Activated CD8-positive, alpha-beta memory T cell treated with anti-CD3 and anti-CD28 coated beads for 48 hours (primary cell): ENCODE measurements at places on chromosomes 1 and 21.

DNA sequence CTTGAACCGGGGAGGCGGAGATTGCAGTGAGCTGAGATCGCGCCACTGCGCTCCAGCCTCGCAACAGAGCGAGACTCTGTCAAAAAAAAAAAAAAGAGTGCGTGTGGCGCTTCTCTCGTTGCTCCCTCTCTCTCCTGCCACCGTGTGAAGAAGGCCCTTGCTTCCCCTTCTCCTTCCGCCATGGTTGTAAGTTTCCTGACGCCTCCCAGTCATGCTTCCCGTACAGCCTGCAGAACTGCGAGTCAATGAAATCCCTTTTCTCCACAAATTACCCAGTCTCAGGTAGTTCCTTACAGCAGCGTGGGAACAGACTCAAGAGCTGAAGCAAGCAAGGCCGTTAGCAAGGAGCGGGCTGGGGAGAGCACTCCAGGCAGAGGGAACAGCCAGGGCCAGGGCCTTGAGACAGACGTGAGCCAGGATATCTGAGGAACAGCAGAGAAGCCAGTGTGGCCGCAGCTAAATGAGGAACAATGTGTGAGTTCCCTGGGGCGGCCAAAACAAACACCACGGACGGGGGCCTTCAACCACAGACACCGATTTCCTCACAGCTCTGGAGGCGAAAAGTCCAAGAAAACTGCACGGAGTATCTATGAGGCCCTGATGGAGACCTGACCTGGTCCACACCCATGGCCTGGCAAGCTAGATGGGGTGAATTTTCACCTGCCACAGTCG lies 54.2 kb upstream of the ETS2 start:
- no peak for DNase-seq

DNA sequence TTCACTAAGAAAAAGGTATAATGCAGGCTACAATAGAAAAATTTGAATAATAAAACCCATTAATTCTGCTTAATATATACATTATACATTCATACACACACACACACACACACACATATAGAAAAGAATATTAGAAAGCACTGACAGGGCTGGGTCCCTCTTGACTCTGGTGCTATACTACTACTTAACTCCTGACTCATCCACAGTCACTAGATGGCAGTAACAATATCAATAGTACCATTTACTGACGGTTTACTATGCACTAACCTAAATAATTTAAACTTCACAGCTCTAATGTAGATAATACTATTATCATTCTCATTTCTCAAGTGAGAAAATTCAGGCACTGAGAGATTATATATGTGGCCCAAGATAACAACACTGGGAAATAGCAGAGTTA lies 87.5 kb downstream of the COP1 start:
- DNase-seq, result no peak

DNA sequence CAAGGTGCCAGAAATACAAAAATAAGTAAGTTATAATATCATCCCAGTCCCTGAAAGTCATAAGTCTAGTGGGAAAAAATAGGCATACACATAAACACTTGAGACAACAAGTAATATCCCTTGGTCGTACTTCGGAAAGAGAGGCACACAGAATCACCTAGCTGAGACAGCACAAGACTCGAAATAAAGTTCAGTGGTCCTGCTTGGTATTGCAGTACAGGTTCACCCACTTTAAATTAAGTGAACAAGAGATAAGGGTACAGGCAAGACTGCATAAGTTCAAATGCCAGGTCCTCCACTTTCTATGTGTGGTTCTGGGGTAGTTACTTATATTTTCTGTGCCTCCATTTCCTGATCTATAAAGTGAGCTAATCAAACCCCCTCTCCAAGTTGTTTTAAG lies 47.6 kb downstream of the SEC16B start:
- no peak for DNase-seq

DNA sequence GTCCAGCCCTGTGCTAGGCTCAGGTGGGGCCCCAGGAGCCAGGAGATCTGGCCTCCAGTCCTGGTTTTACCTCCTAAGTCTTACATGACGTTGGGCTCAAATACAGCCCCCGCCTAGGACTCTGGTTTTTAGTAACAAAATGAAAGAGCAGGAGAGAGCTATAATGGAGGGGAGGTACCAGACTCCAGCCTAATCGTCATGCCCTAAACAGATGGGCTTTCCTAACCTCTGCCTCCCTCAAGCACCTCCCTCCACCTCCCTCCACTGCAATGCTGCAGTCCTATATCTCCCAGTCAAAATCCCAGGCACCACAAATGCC lies 28.6 kb downstream of the TTC39A start:
- DNase-seq, result no peak

GRCh38 chr1:112165375-112165774 lies 175.9 kb upstream of the KCND3 start:
- no peak for DNase-seq

DNA sequence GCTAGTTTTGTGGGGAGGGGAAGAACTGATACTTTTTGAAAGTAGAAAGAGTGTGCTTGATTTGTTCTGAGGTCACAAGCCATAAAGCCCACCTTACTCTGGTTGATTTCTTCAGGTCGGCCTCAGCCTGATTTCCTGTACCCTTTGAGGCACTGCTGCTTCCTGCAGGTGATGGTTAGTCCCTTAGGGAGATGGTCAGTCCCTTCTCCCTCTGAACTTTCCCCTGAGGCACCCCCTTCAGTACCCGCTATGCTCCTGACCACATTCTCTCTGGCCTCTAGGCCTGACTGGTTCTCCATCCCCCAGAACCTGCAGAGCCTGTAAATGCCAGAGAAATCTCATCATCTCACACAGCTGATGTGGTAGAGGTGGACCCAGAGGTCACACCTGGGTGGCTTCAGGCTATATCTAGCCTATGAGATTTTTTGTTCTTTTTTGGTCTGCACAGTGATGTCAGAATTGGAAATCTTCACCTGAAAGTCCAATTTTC lies 15.0 kb upstream of the ID3 start:
- DNase-seq, result no peak

DNA sequence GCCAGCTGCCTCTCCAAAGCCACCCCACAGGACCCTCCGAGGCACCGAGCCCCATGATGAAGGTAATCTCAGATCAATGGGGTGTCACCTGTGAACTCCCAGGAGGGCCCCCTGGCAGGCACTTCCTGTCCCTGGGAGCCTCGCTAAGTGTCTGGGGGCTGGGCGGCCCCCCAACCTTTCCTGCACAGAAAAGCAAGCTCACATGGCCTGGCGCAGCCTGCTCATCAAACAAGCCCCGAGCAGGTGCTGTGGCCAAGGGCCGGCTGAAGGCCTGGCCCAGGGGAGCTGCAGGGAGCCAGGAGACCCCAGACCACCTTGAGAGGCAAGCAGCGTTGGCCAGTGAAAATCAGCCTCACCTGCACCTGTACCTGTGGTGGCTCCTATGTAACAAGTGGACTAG lies 2.9 kb downstream of the RIPK4 start:
- DNase-seq, result no peak

GRCh38 chr1:85578321-85579295 lies 2.0 kb upstream of the CCN1 start:
- no peak for DNase-seq

- DNase-seq, result no peak
Measured at GRCh38 chr1:225882694-225883615, 775 bp upstream of the TMEM63A start.

DNA sequence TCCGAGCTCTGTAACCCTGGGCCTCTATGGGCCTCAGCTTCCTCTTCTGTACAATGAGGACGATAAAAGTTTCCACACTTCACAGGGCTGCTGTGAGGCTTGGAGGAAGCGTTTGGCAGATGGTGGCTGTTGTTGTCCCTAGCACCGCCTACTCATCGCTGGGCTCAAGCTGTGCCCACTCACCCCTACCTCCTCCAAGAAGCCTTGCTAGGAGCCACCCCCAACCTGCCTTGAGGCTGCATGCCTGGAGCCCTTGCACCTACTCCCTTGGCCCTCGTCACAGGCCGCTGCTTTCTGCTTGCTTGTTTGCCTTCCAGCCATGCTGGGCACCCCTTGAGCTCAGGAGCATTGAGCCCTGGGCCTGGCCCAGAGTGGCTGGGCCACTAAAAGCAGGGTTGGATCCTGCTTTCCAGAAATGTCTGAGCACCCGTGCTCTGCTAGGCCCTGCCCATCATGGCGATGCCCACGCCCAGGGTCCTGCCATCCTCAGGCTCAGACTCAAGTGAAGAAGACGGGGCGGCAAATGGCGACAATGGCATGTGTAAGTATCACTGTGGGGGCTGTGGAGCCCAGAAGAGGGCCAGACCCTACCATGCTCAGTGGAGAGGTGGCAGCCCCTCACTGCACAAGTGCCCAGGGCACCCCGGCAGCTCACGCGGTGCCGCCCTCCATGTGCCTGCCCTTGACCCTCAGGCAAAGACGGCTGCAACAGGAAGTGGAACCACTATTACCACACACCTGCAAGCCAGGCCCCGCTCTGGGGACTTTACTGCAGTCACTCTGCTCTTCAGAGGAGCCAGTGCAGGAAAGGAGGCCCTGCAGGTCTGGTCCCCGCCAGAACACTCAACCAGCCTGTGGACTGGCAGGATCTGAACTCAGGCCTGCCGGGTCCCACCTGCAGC lies 9.5 kb downstream of the SH3BGRL3 start:
- no peak for DNase-seq

GRCh38 chr1:228768355-228769000 lies 33.2 kb downstream of the RHOU start:
- no peak for DNase-seq

GRCh38 chr1:164272156-164272555 lies 286.8 kb upstream of the PBX1 start:
- no peak for DNase-seq

DNA sequence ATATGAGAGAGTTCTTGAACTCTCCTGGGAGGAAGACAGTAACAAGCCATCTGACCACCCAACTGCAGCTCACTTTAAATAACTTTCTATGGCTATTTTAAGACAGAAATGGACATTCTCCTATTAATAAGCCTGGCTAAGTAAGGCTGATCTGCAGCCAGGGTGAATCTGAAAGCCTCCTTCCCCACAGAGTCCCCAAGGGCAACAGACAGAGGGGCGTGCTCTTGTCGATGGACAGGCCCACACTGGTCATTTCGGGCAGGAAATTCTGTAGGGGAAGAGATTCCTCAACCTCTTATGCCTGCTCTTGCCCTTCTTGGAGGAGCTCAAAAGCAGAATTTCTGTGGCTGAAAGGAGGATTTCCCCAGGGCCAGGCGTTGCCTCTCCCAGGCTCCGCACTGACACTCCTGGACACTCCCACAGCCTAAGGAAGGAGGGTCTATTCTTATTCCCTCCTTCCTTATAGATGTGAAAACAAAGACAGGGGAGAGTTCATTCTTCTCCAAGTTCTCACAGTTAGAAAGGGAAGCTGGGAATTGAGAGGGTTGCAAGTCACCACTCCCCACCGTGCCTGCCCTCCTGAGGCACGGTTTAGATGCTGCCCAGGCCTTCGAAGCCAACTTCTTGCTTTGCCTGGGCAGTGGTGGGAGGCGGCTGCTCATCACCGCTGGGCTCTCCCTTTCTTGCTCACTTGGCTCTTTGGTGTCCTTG lies 17.9 kb upstream of the KANK4 start:
- DNase-seq, result no peak

GRCh38 chr1:23101887-23102286 lies 66.8 kb downstream of the LUZP1 start:
- DNase-seq, result no peak

GRCh38 chr1:18384471-18384870 lies 96.3 kb upstream of the KLHDC7A start:
- no peak for DNase-seq

- no peak for DNase-seq
Measured at GRCh38 chr1:221246628-221247415, 367.6 kb downstream of the HLX start.

- no peak for DNase-seq
Measured at GRCh38 chr21:27673581-27673980, 706.7 kb upstream of the ADAMTS5 start.

- no peak for DNase-seq
Measured at GRCh38 chr21:35239811-35240219, 190.7 kb upstream of the RUNX1 start.

- DNase-seq, result no peak
Measured at GRCh38 chr1:152111515-152111968, 3.7 kb downstream of the TCHH start.

- no peak for DNase-seq
Measured at GRCh38 chr1:31723828-31724359, 20.1 kb upstream of the COL16A1 start.

- DNase-seq, result no peak
Measured at GRCh38 chr1:1889847-1890505, 911 bp downstream of the GNB1 start.

- DNase-seq, result no peak
Measured at GRCh38 chr1:31467005-31467674, 54.1 kb downstream of the SERINC2 start.

- DNase-seq, result no peak
Measured at GRCh38 chr1:212486619-212486975, 53.9 kb downstream of the NENF start.

- no peak for DNase-seq
Measured at GRCh38 chr21:18443085-18443484, 39.5 kb upstream of the TMPRSS15 start.

GRCh38 chr1:27576806-27577227 lies 27.1 kb downstream of the AHDC1 start:
- no peak for DNase-seq

DNA sequence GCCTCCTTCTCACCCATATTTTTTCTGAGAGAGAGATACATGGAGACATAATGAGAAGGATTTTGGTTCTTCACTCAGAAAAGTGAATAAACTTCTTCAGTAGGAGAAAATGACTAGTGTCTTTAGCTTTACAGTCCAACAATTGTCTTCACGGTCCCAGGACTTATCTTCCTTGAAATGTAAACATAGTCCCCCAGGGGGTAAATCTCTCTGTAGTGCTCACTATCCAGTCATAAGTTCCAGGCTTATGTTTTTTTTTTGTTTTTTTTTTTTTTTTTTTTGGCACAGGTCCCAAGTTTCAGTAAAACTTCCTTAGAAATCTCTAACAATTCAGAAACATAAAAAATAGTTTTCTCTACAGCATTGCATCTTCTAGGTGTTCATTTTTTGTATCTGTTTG lies 890.2 kb upstream of the B3GALT2 start:
- DNase-seq, result no peak

- DNase-seq, result no peak
Measured at GRCh38 chr1:36706416-36706815, 223.7 kb upstream of the CSF3R start.

GRCh38 chr1:53249706-53250105 lies 11.4 kb upstream of the MAGOH start:
- no peak for DNase-seq
